Astrocyte (in vitro differentiated cells and primary cell): ENCODE measurements at places on chromosomes 2 and 18.

DNA sequence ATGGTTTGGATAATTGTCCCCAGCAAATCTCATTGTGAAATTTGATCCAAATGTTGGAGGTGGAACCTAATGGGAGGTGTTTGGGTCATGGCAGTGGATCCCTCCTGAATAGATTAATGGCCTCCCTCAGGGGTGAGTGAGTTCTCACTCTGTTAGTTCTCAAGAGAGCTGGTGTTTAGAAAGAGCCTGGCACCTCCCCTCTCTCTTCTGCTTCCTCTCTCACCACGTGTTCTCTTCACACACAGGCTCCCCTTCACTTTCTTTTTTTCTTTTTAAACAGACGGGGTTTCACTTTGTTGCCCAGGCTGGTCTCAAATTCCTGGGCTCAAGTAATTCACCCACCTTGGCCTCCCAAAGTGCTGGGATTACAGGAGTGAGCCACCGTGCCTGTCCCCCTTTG lies 111.6 kb upstream of the LTBP1 start:
- DNase-seq = no peak

DNA sequence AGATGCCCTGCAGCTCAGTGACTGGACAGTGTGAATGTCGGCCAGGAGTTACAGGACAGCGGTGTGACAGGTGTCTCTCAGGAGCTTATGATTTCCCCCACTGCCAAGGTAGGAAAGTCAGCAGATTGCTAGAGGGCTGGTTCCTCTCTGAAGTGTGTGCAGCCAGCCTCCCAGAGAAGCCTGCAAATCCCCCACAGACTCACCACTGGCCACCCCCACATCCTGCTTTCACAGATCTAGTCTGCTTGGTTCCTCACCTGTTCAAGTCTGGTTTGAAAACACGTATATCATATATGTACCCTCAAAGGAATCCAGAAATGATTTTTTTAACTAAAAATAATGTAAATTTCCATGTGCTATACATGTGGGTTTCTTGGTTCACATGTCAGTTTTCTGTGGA lies 121.1 kb downstream of the LAMA3 start:
- no peak for DNase-seq

DNA sequence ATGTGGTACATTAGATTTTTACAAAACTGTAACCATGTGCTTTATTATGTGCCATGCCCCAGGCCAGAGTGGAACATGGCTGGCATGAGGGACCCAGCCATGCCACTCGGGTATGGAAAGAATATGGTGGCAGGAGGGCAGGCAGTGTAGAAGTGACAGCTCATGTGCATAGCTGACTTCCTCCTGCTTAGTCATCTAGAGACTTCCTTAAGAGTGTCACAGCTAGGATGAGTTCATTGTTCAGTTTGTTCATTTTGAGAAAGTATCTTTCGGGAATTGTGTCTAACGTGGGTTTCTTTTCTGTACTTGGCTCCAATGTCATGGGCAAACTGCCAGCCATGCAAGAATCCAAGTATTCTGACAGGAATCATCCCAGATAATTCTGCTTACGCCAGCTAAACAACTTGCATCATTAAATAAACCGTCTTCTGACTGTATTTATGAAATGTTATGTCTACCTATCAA lies 94.3 kb upstream of the ITGB6 start:
- peak; percentile 90 for DNase-seq

DNA sequence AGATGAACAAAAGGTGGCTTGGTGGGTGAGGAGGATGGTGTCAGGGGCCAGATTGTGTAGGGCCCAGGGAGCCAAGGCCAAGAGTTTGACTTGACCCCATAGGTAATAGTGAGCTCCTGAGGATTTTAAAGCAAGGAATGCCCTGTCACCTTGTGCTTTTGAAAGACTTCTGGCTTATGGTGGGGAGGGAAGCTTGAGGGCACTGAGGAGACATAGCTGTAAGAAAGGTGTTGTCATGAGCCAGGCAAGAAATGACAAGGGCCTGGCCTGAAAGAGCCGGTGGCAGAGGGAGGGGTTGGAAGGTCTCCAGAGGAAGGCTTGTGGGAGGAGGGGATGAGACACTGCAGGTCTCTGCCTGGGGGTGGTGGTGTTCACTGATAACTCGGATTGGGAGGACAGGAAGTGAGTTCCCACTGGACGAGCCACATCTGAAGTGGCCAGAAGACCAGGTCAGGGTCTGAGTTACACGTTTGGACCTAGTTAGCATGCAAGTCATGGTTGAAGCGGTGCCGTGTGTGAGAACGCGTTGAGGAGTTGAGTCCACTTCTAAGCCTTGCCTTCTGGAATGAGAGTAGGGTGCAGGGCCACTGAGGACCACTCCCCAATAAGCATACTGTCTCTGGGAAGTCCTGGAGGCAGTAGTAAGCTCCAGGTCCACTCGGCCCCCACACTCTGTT lies 64.3 kb downstream of the TET3 start:
- no peak for DNase-seq

DNA sequence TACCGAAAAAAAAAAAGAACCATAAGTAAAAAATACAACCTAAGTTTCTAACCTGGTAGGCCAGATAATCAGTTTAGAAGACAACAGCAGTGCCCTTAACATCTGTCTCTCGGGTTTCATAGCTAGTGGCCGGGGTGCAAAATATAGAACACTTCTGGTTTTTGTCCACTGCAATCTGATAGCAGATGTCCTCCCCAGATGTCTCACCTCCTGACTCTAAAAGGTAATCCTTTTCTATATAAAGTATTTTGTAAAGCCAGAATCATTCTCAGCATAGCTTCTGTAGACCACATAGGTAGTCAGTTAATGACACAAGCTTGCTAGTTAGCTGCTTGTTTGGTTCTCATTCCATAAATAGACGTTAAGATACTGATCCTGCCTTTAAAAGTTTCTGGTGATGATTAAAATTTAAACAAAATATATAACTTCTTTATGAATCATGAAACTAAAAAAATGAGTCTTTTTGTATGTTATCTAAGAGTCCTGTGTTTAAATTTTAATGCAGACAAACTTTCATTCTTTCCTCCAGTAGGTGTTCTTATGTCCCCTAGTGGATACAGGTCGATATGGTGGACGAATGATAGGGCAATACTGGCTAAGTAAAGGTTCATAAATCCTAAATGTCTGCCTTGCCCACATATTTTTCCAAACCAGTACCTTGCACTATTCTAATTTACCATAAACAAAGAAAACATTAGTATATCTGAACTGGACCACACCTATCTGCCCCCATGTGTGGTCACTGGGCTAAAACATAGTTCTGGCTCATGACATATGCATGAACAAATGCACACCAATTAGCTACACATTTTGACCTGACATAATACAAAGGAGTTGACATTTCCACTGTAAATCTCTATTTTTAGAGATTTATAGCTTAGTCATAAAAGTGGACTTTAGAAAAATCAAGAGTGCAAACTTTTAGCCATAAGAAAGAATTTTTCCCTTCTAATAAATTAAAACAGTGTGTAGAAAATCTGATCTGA lies 171.0 kb downstream of the SRBD1 start:
- no peak for DNase-seq

DNA sequence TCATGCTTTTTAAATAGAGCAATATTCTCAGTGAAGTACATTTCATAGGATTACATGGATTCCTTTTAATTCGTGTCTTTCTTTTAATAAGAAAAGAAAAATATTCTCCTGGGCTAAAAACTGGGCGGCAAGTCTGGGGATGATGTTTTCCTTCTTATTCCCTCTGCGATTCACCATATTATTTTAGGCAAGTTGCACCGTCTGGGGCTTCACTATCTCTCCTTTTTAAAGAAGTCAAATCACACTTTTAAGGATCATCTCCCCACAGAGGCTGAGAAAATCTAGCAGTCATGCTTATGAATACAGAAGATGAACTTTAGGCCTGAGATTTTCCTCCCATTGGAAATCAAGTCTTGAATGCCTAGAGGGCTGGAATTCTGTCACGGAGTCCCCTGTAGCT lies 104.1 kb downstream of the COPS8 start:
- no peak for DNase-seq

- no peak for DNase-seq
These were observed 7.9 kb upstream of the WDR33 start for GRCh38 chr2:127818794-127819425.

DNA sequence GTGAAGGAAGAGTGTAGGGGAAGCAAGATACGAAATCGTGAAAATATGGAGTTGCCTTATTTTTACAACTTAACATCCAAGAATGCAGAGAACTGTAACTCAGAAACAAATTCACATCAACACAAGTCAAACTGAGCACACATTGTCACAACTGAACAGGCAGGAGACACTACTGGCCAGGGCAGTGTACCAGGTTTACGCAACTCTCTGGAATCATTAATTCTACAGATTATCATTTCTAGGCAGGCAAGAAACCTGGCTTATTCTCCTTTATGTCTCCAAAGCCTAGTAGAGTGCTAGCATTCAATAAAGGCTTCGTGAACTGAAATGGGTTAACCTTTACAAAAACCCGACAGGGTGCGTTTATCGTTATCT lies 584 bp downstream of the COA5 start:
- DNase-seq = no peak
